Hepatocyte (in vitro differentiated cells): ENCODE measurements at places on chromosomes 11 and 22. TPM values are rescaled to one million over a fixed set of nuclear protein-coding genes. Genes with fewer than 3 reads are reported as not detected.

The THY1 gene
- polyA plus RNA-seq, result 117 and 156 TPM in 2 replicates

- H3K4me1 ChIP-seq, result peaks cover 18% of the 10 kb centered on the region
- H3K36me3 ChIP-seq, result no peaks in the 10 kb centered on the region
- peak overlapping the region; percentile 92 for H3K27ac ChIP-seq
These were observed 11.0 kb upstream of the PLAAT2 start for GRCh38 chr11:63573881-63574855.

DNA sequence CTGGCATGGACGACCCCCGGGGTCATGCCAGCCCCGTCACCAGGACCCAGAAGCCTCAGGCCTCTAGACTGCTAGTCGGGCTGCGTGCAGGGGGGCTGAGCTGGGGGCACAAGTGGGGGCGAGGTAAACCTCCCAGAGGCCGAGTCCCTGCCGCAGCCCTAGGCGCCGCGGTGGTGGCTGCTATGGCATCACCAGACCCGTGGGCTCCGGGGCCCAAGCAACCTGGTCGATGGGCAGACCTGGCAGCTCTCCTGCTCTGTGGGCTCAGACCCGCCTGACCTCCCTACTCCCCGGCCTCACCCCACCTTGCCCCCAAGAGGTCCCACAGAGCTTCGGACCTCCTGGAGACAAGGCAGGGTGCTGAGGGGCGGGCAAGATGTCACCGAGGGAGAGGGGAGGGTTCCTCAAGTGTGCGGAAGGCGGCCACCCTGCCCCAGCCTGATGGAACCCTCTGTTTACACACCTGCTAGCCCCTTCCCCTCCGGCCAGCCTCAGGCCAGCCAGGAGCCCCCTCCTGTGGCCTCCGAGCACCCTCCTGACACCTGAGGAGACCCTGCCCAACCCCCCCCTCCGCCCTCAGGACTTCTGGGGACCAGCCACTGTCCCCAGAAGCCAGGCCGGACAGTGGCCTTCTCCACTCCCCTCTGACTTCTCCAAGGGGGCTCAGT is 9.4 kb downstream of the IGF2 start:
- no peak for DNase-seq
- H3K27me3 ChIP-seq, result no peaks in the 10 kb centered on the region
- H3K4me1 ChIP-seq, result no peaks in the 10 kb centered on the region
- no peaks in the 10 kb centered on the region for H3K36me3 ChIP-seq

- no peak overlapping the region for H3K4me3 ChIP-seq
- no peak for DNase-seq
- no peaks in the 10 kb centered on the region for H3K27me3 ChIP-seq
- H3K4me1 ChIP-seq, result no peaks in the 10 kb centered on the region
- no peaks in the 10 kb centered on the region for H3K36me3 ChIP-seq
These were observed 256.5 kb downstream of the CNTN5 start for GRCh38 chr11:99277281-99277680.

- peaks cover 3% of the 10 kb centered on the region for H3K4me1 ChIP-seq
- DNase-seq, result no peak
- H3K27ac ChIP-seq, result no peak overlapping the region
- H3K27me3 ChIP-seq, result no peaks in the 10 kb centered on the region
- no peaks in the 10 kb centered on the region for H3K36me3 ChIP-seq
- no peak overlapping the region for H3K4me3 ChIP-seq
These were observed 6.2 kb downstream of the NADSYN1 start for GRCh38 chr11:71459076-71459766.

- H3K36me3 ChIP-seq, result no peaks in the 10 kb centered on the region
- no peaks in the 10 kb centered on the region for H3K4me1 ChIP-seq
- H3K27me3 ChIP-seq, result no peaks in the 10 kb centered on the region
- H3K4me3 ChIP-seq, result no peak overlapping the region
- H3K27ac ChIP-seq, result no peak overlapping the region
These were observed 84.4 kb upstream of the ARHGAP42 start for GRCh38 chr11:100602716-100603115.

DNA sequence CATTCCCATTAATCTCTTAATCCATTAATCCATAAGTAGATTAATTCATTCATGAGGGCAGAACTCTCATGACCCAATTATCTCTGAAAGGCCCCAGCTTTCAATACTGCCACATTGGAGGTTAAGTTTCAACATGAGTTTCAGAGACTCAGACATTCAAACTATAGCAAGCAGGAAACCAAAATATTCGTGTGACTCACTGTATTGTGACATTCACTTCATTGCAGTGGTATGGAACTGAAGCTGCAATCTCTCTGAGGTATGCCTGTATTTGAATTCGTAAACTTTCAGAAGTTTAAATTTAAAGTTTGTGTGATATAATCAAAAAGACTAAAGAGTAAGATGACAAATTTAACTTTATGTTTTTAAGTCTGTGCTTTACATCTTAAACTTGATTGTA is 2.9 kb upstream of the OR52J3 start:
- H3K27me3 ChIP-seq, result no peaks in the 10 kb centered on the region
- no peaks in the 10 kb centered on the region for H3K4me1 ChIP-seq
- DNase-seq, result no peak
- H3K27ac ChIP-seq, result no peak overlapping the region
